ENCODE measurements at places on chromosomes 5 and 9.

DNA sequence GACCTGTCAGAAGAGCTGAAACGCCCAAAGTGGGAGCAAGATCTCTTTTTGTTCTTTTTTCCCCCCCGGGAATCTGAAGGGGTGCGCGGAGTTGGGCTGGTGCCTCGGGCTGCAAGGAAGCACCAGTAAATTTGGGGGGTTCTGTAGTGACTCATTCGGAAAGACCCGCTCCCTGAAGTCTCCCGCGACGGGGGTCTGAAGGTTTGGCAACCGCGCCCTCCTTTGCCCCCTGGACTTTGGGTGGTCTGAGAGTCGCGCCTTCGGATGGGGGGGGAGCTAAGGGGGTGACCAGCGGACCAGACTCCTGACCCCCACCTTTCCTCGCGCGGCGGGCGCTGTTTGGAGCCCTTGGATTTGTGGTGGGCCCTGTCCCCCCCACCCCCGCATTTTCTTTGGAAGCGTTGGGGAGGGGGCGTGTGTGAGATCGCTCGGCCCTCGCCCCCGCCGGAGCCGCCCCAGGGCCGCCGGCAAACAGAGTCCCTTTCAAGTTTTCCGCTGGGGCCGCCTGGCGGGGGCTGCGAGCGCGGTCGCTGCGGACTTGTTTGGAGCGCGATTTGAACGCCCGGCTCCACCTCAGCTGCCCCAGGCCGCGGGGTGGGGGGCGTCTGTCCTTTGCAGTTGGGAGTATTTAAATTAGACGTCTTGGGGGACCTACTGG, 2.0 kb downstream of the CXXC5 start:
- no peak for DNase-seq

DNA sequence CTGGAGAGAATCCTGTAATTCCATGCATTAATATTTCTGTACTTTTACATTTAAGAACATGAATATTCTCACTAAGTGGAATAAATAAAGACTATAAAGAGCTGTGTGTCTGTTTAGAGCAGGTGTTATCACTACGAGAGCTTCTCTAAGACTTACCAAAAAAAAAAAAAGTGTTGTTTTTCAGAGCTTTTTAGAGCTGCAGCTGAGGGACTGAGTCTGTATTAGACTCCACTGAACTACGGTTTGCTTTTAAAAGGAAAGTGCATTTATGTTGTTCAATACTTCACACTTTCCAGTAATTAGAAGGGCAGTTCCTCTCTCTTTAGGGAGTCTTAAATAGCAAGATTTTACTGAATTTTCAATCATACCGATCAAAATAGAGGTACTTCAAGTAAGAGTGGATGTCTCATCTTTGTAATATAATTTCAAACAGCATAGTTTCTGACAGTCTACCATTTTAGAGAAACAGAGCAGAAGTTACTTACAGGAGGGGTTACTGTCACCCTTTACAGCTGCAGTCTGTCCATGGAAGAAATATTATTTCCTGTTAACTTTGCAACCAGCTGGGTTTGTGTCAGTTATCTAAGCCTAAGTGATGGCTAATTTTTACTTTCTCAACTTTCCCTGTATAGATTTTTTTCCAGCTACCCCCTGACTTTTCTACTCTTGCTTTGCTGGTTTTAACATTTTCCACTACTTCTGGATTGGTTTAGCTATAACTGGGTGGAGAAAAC, 2.4 kb downstream of the SYK start:
- no peak for DNase-seq

DNA sequence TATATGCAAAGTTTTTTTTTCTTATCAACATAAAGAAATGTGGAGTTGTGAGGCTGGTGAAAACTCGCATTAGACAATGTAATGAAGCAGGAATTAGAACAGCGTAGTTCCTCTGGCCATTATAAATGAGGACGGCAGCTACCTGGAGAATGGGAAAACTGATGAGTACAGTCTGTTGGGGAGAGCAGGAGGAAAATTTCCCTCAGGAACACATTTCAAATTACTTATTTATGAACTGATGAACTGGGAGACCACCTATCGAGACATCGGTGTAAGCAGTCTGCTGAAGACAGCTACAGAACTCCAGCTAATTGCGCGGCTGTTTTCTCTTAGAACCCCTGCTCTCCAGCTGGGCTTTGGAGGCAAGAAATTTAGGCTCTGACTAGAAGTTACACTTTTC, 343.9 kb upstream of the CLINT1 start:
- no peak for DNase-seq

DNA sequence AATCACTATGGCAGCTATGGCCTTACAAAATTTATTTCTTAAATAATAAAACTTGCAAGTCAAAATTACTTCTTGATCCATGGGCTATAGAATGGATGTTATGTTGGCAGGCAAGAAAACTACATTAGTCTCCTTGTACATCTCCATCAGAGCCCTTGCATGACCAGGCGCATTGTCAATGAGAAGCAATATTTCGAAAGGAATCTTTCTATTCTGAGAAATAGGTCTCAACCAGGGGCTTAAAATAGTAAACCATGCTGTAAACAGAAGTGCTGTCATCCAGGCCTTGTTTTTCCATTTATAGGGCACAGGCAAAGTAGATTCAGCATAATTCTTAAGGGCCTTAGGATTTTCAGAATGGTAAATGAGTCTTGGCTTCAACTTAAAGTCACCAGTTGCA, 220.1 kb downstream of the SREK1 start:
- no peak for DNase-seq

DNA sequence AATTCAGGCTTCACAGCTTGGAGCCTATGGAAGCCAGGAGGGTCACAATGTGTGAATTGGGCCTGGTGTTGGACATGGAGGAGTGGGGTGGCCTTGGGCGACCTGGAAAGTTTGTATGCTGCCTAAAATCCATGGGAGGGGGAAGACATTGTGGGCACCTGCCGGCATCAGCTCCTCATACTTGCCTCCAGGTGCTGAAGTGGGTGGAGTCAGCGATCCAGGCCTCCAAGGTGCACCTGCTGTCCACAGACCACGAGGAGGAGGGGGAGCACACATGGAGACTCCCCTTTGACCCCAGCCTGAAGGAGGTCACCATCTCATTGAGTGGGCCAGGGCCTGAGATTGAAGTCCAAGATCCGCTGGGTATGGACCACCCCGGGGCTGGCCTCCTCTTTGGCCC, 29.1 kb downstream of the HMCN2 start:
- DNase-seq = no peak

DNA sequence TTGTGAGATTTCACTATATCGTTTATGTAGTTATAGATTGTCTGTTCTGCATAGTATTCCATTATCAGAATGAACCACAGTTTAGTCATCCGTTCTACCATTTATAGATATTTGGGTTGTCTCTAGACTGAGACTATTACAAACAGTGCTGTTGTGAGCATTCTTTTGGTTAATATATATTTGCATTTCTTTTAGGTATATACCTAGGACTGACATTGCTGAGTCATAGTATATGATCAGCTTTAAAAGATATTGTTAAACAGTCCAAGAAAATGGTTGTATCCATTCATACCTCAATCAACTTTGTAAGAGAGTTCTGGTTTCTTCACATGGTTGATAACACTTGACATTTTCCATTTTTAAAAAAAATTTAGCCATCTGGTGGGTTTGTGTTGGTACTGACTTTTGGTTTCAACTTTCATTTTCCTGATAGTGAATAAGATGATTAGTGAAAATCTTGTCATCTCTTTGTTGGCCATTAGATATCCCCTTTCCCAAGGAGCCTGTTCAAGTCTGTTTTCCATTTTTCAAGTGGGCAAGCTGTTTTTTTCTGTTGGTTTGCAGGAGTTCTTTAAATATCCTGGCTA, 22.9 kb upstream of the ADAM19 start:
- DNase-seq = no peak

- DNase-seq = no peak
Observed at GRCh38 chr5:40033009-40033408, 608.2 kb upstream of the DAB2 start.
